ENCODE measurements at places on chromosomes 6 and 20.

- DNase-seq, result no peak
Observed at GRCh38 chr20:40844332-40844731, 155.3 kb upstream of the MAFB start.

- DNase-seq, result no peak
Observed at GRCh38 chr6:6728169-6728941, 139.8 kb downstream of the LY86 start.

DNA sequence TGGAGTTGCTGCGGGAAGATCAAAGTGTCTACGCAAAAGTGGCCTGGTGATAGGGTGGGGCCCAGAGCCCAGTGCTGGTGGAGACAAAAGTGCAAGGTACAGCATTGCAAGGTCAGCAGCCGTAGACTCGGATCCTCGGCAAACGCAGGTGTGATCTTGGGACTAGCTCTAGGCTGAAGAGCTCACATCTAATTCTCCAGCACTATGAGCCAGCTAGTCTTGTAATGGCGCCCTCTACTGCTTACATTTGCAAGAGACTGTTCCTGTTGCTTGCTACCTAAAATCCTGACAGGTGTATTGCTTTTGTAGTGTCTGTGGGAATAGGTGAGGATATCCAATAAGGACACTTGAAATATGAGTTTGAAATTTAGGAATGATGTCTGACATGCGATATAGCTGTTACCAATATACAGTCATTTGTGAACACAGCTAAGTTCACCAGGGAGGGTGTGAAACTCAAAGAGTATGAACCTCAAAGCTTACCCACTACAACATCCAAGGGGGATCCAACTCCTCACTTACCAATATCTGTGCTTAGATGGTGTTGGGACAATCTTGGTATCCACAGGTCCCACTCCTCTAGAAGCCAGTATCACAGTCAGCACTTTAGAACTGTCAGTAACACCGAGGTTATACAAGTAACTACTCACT is 58.4 kb downstream of the PDE7B start:
- peak; percentile 66 for DNase-seq

DNA sequence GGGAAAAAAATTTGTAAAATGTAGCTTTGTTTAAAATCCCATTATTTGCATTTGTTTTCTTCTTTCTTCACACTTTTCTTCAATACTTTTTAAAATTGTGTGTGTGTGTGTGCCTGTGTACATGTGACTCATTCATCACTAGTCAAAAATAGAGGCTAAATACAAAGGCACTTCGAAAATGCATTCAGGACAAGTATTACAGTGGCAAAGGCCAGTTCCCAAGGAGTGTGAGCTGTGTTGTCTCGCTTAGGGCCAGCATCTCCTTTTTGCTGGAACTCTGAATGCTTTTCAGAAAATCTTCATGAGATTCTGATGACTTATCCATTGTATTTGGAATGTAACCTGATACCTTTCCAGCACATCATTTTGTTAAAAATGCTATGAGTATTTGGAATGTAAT is 288.5 kb upstream of the CNR1 start:
- DNase-seq, result peak; percentile 1

- peak; percentile 56 for DNase-seq
Observed at GRCh38 chr6:116971959-116972358, 94.9 kb downstream of the RFX6 start.

- peak; percentile 55 for DNase-seq
Observed at GRCh38 chr6:138088326-138088762, 18.9 kb downstream of the PERP start.

GRCh38 chr20:53838311-53838868 is 232.0 kb downstream of the BCAS1 start:
- no peak for DNase-seq

Data from fibroblast of pulmonary artery (primary cell).